ENCODE measurements at places on chromosomes 2 and 18.
A peak's percentile ranks its signal among the peaks of the same experiment; 100 is the strongest.

GRCh38 chr2:128362889-128363228 is 44.2 kb upstream of the HS6ST1 start:
- DNase-seq, result no peak

DNA sequence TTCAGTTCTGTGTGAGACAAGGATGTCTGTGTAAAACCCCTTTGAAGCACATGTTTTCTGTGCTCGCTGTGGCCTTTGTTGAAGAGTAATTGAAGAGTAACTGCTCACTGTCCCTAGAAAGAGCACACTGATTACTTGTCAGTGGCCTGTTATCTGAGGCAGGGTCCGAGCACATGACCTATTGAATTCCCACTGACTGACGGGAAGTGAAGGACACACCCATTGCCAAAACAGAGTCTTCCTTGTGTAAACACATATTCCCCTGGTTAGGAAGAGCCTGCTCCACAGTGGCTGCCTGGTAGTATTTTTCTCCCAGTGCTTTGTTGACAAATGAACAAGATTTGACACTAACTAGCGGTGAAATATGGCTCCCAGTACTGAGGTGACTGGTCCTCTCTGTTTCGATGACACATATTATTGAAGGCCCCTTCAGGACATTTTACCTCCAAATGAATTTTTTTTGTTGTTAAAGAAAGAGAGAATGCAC is 148.5 kb upstream of the GYPC start:
- DNase-seq, result no peak

DNA sequence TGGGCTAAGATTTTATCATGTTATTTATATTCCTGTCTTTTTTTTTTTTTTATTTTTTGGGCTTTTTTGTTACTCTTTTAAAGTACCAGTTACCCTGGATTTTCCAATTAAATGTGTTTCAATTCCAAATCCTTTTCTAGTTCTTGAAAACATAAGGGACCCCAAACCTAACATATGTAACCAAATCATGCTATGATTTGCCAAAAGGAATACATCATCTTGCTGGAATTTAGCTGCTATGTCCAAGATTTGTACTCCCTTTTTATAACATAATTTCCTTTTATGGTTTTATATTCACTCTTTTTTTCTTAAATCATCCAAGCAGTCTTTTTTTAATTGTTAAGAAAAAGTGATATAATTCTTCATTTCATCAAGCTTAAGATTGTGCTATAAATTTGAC is 60.9 kb upstream of the DSEL start:
- DNase-seq, result no peak

DNA sequence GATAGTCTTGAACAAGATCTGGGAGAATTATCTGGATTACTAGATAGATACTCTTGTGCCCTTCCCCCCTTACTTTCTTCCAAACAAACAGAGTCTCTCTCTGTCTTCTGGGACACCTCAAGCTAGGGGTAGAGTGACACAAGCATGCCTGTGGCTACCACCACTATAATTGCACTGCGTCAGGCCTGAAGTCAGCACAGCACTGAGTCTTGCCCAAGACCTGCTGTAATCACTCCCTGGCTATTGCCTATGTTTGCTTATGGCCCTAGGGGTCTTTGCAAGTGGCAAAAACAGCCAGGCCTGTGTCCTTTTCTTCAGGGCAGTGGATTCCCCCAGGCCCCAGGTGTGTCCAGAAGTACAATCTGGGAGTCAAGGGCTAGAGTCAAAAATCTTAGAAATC is 106.6 kb downstream of the SLC5A7 start:
- no peak for DNase-seq

- DNase-seq, result no peak
Measured at GRCh38 chr2:230798769-230799399, 65.9 kb upstream of the ITM2C start.

- DNase-seq, result peak; percentile 8
Measured at GRCh38 chr2:10977003-10977402, 65.3 kb downstream of the KCNF1 start.

GRCh38 chr18:61972389-61973264 is 79.8 kb upstream of the RNF152 start:
- no peak for DNase-seq

- no peak for DNase-seq
Measured at GRCh38 chr18:21669736-21670285, 34.8 kb downstream of the ABHD3 start.

DNA sequence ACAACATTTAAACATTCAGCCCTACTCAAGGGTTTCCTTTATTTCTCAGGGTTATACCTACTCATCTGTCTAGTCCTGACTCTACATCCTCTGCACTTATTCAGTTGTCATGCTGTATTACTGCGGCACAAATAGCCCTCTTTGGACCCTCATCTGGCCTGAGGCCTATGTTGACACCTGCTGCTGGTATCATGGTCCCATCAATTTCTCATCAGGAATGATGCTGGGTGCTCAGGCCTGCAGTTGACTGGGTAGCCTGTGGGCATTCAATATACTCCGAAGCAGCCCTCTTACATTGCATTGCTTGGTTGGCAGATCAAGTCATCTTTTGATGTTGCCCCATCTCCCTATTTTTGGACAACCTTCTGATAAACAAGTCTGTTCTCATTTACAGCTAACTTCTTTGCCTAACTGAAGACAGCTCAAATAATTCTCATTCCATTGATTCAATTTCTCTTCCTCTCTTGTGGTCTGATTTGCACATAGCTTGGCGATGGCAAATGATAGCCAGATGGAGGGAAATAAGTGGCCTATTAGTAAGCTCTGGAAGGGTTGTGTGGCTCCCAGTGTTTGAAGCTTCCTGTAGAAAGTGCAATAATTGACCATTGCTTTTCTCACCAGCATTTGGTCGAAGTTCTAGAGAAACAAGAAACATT is 19.1 kb upstream of the MC4R start:
- no peak for DNase-seq

- DNase-seq, result no peak
Measured at GRCh38 chr18:12028674-12029073, 47.4 kb downstream of the IMPA2 start.

GRCh38 chr2:70994009-70994698 is 519 bp downstream of the TEX261 start:
- peak; percentile 43 for DNase-seq

- no peak for DNase-seq
Measured at GRCh38 chr18:58723810-58724602, 52.7 kb downstream of the MALT1 start.

DNA sequence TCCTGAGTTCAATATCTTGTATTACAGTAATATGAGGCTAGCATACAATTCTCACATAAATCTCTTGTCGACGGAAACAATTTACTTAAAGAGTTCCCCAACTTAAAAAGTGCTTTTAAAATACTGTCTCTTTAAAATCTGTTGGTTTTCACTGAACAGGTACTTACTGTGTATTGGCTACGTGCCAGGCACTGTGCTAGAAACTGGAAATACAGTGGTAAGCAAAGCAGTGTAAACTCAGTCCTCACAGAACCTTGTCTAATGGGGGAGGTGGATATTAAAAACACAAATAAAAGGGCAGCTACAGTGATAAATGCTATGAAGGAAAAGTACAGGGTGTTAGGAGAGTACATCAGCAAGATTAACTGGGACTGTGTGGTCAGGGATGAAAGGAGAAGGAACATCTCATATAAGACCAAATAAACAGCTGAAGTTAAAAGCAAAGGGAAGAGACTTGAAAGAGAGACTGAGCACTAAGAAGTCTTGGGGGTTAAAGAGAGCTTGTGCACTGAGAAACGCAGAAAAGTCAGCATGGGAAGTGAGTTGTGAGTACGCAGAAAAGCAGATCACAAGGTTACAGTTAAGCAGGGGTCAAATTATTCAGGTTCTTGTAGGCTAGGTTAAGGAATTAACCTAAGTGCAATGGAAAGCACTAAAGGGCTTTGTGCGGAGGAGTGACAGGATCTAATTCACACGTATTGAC is 52.5 kb downstream of the USP40 start:
- DNase-seq, result no peak

DNA sequence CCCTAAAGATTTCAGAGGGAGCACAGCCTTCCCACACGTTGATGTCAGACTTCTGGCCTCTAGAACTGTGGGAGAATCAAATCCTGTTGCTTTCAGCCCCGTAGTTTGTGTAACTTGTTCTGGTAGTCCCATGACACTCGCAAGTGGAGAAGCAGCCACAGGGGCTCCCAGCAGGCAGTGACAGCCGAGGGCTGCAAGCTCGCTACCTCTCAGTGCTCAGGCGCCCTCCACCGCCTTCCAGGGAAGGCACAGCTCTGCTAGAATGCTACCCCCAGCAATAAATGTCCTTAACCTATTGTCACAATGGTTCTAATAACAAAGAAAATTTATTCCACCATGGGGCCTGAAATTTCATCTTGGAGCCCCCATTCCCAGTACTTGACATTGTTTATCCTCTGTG is 143.1 kb upstream of the ZNF236 start:
- no peak for DNase-seq

DNA sequence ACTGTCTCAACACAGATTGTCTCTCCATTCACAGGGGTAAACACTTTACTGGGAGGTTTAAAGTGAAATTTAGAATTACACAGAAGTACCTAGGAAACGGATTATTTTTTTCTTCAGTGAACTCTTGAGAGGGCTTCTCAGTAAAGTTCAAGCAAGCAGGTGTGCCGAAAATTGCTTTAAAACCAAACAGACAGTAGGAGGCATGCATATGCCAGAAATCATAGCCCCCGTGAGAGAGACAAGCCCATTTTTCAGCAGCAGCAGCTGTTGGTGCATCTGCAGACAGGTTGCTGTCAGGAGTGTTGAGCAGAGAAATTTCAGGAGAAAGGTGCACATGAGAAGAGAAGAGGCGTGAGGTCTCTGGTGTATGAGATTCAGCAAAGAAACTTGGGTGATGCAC is 2115.5 kb upstream of the CELF4 start:
- no peak for DNase-seq

- DNase-seq, result no peak
Measured at GRCh38 chr2:25797620-25798488, 80.4 kb downstream of the ASXL2 start.

- no peak for DNase-seq
Measured at GRCh38 chr2:46913471-46914381, 1.9 kb downstream of the MCFD2 start.

GRCh38 chr2:188902901-188903491 is 71.2 kb upstream of the COL3A1 start:
- DNase-seq, result no peak

- DNase-seq, result no peak
Measured at GRCh38 chr2:241126201-241126611, 23.1 kb downstream of the PASK start.

DNA sequence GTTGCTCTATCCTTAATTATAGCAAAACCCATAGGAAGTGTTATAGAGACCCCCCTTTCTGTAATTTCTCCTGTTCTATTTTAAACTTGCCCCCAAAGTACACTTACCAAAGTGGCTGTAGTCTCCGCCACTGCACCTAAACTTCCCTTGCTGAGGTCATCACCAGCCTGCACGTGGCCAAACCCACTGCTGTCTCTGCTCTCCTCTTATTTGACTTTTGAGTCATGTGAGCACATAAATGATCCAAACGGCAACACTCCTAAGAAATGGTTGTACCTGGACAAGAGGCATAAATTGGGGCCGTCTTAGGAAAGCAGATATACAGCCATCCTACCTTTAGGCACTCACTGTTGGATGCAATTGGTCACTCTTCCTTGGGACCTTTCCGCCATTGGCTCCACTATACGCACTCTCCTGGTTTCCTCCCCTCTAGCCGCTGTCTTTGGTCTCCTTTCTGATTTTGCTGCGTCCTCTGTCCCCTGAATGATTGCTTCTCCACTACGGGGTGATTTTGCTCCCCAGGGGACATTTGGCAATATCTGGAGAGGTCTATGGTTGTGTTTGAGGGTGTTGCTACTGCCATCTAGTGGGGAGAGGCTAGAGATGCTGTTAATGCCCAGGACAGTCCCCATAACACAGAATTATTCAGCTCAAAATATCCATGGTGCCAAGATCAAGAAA is 19.2 kb upstream of the IL36G start:
- DNase-seq, result peak; percentile 20

- no peak for DNase-seq
Measured at GRCh38 chr18:37428288-37428974, 137.2 kb downstream of the CELF4 start.

GRCh38 chr2:235462415-235462790 is 31.4 kb upstream of the AGAP1 start:
- DNase-seq, result no peak

DNA sequence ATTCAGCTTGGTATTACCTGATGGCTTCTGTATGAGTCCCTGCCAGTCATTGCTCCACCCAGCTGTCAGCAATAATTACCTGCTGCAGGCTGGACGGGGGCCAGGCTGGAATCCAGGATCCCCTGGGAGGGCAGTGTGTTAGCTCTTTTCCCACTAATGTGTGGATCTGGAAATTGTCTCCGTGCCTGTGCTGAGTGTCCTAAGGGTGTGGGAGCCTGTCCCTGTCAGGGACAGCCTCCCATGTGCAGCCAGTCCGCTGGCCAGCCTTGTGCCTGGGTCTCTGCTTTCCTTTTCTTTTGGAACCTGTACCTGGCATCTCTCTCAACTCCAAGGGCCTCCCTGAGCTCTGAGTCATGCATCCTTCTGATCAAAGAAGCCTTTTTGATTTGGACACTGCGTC is 107.2 kb upstream of the SPRED2 start:
- no peak for DNase-seq

DNA sequence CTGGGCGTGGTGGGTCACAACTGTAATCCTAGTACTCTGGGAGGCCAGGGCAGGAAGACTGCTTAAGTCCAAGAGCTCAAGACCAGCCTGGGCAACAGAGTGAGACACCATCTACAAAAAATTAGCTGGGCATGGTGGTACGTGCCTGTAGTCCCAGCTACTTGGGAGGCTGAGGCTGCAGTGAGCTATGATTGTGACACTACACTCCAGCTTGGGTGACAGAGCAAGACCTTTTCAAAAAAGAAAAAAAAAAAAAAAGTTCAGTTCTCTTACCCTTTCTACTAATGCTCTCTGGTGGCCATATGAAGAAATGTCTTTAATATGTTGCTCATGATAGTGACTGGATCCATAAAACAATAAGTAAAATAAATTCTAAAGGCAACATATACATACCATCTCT is 14.9 kb downstream of the TYW5 start:
- DNase-seq, result no peak

DNA sequence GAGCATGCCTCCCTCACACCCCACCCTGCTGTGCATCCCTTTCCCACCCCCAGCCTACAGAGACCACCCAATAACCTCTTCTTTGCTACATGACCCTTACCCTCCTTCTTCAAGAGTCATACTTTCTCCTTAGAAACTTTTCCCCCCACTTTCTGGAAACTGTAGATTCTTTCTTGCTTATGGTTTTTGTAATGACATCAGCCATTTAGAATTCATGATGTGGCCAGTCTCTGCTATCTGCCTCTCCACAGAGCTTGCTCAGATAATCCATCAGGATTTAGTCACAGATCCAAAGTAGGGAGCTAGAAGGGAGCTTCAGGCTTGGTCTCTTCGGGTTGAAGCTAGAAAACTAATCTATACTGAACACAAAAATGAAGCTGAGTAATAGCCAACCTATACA is 36.5 kb downstream of the GALM start:
- DNase-seq, result no peak

- DNase-seq, result no peak
Measured at GRCh38 chr2:154551649-154552048, 146.8 kb upstream of the KCNJ3 start.

DNA sequence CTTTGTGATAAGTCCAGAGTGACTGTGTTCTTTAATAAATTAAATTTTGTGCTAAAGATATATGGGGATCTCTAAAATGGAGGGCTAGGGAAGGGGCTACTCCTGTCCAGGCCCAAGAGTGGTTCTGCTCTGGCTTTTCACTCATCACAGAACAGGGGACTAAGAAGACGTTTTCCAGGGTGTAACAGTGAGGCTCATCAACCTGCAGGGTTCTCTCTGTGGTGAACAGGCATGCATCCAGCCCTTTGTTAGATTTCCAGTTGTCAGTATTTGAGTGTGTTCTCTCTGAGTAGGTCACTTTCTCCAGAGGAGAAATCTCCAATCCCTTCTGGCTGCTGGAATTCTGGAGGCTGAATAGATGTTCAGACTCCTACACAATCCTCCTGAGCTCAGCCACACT is 408.9 kb downstream of the PLCL1 start:
- no peak for DNase-seq

Data from stimulated activated naive B cell treated with anti-CD40 and anti-IgM and Interleukin-4, amounts not matched to agents 10 μg/mL and 1 μg/mL and 100 μg/mL, for 72 hours (primary cell).